AG10803 (cell line): ENCODE measurements at places on chromosomes 7 and 10.

GRCh38 chr10:62384057-62384446 is 9.9 kb downstream of the ZNF365 start:
- DNase-seq = peak; percentile 72

DNA sequence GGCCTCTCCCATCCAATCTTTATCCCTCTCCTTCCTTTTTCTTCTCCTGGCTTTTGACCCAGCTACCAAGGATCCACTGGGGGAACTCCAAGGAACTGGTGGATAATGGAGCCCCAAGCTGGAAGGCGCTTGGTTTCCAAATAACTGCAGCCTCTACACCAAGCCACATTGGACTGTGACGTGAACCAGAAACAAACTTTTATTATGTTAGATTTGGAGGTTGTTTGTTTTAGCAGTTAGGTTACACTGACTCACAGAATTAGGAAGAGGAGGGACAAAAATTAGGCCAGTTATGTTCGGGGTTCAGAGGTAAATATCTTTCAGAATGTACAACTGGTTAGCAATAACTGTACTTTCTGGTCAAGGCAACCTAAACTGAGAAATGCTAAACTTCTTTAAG is 21.3 kb upstream of the ANK3 start:
- DNase-seq = no peak

DNA sequence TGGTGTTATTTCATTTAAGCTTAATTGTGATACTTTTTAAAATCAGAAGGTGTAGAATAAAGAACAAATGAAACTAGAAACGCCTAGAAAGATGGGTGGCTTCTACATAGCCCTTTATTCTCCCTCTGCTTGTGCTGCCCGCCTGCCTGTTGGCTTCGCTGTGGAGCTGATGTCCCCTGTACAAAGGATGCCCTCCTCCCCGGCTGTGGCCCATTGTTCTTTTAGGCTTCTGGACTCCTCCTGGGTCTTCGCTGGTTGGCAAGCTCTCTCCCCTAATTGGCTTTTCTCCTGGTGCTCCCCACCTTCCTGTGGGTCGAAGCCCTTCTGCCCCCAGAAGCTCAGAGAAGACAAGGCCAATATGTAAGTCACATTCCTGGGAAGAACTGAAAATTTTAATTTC is 98.2 kb downstream of the FANK1 start:
- DNase-seq = no peak

GRCh38 chr7:34846976-34847375 is 189.0 kb downstream of the NPSR1 start:
- no peak for DNase-seq

- peak; percentile 41 for DNase-seq
Observed at GRCh38 chr7:134922720-134923704, 63.3 kb upstream of the AGBL3 start.

- peak; percentile 80 for DNase-seq
Observed at GRCh38 chr10:17113889-17114540, 15.6 kb downstream of the CUBN start.

- no peak for DNase-seq
Observed at GRCh38 chr7:101547916-101548661, 81.0 kb downstream of the MYL10 start.

DNA sequence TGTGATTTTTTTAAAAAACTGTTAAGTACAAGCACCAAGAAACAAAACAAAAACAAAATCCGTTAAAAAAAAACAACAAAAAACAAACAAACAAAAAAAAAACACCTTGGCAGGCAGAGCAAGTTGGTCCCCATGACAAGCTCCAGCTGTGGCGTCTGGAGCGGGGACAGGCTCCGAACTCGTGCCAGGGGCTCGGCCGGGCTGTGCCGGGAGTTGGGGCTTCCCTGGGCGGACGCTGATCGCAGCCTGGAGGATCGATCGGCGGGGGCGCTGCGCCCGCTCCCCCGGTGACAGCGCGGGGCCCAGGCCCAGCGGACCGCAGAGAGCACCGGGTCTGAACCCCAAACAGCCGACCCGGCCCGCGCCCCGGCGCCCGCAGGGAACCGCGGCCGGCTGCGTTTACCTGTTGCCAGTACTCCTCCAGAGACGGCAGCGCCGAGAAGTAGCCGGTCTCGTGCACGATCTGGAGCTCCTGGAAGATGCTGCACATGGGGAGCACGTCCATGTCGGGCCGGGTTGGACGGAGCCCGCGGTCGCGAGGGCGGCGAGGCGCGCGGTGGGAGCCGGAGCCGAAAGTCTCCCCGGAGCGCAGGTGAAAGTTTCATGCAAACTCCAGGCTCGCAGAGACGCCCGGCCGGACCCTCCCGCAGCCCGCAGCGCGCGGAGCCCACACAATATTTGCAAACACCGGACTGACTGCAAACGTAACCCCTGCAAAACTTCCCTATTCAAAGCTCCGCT is at the start of gene KLF6:
KLF6 (minus strand) TSS at position 700 of the 741 bp plus-strand sequence; CDS start at position 505, 195 bp downstream.
- peak; percentile 46 for DNase-seq

- no peak for DNase-seq
Observed at GRCh38 chr7:12178317-12178716, 32.8 kb upstream of the TMEM106B start.

- DNase-seq = no peak
Observed at GRCh38 chr7:157501581-157501980, 164.8 kb downstream of the DNAJB6 start.

- no peak for DNase-seq
Observed at GRCh38 chr10:130423455-130424305, 287.5 kb downstream of the GLRX3 start.

GRCh38 chr10:78339251-78339650 is 305.6 kb downstream of the RPS24 start:
- DNase-seq = no peak

- DNase-seq = peak; percentile 40
Observed at GRCh38 chr7:99514050-99514449, 9.6 kb downstream of the ZKSCAN5 start.

DNA sequence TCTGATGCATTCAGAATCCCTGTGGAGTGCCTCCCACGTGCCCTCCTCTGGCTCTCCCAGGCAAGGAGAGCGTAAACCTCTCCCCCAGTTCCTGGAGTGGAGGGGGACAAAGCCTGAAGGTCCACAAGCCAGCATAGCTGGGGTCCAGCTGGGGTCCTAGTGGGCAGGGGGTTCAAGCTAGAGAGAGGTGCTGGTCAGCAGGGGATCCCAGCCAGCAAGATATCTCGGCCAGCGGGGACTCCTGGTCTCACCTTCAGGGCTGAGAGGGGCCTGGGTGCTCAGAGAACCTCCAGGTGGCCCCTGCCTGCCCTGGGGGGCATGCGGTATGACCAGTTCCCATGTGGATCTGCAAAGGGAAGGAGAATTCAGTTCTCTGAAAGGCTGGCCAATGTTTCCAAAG is 413.7 kb downstream of the TCERG1L start:
- no peak for DNase-seq

- DNase-seq = peak; percentile 48
Observed at GRCh38 chr7:29879609-29880008, 73.3 kb downstream of the WIPF3 start.

DNA sequence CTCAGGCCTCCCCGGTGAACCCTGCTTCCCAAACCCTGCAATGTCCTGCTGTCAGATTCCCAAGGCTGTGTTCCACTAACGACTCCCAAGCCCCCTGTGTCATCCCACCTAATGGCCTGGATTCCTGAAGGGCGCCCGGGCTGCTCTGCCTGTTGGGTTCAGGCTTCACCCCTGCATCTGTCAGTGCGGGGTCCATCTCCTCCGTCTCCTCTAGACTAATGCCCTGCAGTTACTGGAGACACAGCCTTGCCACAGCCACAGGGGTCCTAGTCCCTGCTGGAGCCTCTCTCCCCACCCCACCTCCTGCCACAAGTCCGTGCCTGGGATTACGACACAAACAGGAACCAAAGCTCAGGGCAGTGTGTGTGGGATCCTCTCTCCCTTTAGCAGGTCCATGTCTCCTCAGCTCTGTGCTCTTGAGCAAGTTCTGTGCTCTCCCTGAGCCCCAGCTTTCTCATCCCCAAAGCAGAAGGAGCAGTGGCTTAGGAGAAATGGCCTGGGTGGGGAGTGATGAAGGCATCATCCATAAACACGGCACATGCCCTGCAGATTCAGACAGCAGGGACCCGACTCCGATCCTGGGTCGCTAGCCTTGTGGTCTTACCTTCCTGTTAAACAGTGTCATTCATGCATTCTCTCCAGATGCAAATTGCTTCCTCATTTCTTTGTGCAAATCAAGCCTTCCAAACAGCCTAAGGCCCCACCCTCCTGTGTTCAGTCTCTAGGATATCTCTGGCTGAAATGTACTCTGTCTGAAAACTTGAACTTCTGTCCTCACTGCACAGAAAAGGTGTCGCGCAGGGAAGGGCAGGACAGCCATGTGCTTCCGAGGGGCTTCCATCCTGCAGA is 8.2 kb upstream of the RBP3 start:
- DNase-seq = no peak

GRCh38 chr7:5351507-5352265 is 68.9 kb downstream of the SLC29A4 start:
- no peak for DNase-seq

GRCh38 chr7:127973832-127974231 is 57.4 kb downstream of the LRRC4 start:
- no peak for DNase-seq

- no peak for DNase-seq
Observed at GRCh38 chr10:102537367-102537766, 33.6 kb downstream of the SUFU start.

GRCh38 chr7:41875513-41875912 is 172.6 kb upstream of the INHBA start:
- DNase-seq = no peak

- peak; percentile 29 for DNase-seq
Observed at GRCh38 chr7:132249256-132249971, 326.9 kb downstream of the PLXNA4 start.

- DNase-seq = no peak
Observed at GRCh38 chr7:132218876-132219275, 357.4 kb downstream of the PLXNA4 start.

GRCh38 chr10:45398595-45398994 is 24.6 kb downstream of the ALOX5 start:
- DNase-seq = no peak

DNA sequence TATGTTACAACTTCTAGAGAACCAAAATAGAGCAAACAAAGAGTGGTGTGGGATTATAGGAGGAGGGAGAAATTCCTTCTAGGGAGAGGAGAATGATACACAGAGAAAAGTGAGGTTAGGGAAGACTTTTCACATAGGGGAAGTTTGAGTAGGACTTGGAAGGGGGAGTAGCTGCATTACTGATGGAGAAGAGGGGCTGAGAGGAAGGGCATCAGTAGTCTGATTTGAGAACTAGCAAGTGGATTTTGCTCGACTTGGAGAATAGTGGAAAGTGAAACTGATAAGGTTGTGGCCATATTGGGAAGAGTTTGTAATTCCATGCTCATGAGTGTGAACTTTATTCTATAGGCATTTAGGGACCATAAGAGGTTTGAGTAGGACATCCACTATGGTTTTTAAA is 6.1 kb downstream of the NRF1 start:
- no peak for DNase-seq

DNA sequence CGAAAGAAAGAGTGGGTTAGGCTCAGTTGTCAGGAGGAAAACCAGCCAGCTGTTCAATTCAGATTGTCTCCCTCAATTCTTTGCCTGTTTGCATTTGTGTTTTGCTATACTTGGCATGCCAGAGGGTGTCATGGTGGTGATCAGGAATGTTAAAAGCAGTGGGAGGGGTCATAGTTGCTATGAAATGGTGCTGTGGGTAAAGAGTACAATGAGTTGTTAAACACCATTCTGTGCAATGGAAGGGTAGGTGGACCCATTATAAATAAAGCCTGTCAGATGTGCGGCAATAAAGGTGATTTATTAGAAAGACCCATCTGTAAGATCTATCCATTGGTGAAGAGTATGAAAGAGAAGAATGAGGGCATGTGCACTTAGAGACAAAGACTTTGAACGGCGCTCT is 82.2 kb downstream of the MRPL32 start:
- no peak for DNase-seq

- DNase-seq = peak; percentile 38
Observed at GRCh38 chr7:30974605-30975255, 11.0 kb downstream of the GHRHR start.

- peak; percentile 21 for DNase-seq
Observed at GRCh38 chr10:90890347-90890746, 18.6 kb downstream of the RPP30 start.

DNA sequence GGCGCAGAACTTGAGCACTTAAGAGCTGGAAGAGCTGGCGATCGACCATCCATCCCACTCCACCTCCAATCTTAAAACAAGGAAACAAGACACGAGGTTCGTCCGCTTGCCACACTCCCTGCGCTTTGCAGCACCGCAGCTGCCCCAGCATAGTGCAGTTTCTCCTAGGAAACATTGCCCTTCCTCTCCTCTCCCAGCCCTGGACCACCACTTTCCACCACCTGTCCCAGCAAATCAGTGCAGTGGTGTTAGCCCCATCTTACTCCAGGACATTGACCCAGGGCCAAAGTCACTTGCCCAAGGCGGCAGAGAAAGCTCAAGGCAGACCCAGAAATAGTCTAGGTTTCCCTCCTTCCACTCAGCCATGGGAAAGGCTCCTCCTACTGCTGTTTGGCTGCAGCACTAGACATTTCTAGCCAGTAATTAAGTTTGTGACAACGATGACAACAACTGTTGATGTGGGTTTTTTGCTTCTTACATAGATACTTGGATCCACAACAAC is 1.5 kb upstream of the PARD3 start:
- peak; percentile 37 for DNase-seq

DNA sequence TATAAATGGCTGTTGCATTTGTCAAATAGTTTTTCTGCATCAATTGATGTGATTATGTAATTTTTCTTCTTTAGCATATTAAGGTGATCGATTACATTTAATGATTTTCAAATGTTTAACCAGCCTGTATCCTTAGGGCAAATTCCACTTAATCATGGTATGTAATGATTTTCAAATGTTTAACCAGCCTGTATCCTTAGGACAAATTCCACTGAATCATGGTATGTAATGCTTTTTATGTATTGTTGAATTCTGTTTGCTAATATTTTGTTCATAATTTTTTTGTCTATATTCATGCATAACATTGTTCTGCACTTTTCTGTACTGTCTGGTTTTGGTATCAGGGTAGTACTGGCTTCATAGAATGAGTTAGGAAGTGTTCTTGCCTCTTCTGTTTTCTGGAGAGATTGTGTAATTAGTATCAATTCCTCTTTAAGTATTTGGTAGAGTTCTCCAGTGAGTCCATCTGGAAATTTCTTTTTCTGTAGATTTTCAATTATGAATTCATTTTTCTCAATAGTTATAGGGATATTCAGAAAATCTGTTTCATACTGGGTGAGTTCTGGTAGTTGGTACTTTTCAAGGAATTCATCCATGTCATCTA is 393.2 kb upstream of the FOXK1 start:
- no peak for DNase-seq

- DNase-seq = peak; percentile 57
Observed at GRCh38 chr7:121139427-121139826, 150.9 kb downstream of the CPED1 start.
